ENCODE measurements at places on chromosomes 16 and 17.

GRCh38 chr16:89319886-89320781 lies 102.6 kb downstream of the ZNF778 start:
- DNase-seq: no peak

GRCh38 chr17:79951361-79952264 lies 84.1 kb downstream of the TBC1D16 start:
- DNase-seq: no peak

DNA sequence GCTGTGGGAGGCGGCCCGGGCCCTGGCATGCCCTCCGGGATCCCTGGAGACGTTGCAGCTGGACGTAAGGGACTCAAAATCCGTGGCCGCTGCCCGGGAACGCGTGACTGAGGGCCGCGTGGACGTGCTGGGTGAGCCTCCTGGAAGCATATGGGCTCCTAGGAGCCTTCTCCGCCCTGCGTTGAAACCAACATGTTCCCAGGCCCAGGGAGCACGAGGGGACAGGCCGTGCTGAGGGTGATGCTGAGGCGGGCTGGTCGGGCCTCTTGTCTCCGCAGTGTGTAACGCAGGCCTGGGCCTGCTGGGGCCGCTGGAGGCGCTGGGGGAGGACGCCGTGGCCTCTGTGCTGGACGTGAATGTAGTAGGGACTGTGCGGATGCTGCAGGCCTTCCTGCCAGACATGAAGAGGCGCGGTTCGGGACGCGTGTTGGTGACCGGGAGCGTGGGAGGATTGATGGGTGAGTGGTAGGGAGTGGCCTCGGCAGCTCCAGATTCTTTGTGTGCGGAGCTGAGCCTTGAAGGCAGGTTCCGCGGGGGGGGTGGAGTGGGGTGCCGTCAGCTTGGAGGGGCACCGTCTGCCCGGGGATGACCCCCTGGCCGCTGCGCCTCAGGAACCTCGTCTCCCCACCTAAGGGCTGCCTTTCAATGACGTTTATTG lies 567 bp downstream of the HSD17B1 start:
- no peak for DNase-seq

DNA sequence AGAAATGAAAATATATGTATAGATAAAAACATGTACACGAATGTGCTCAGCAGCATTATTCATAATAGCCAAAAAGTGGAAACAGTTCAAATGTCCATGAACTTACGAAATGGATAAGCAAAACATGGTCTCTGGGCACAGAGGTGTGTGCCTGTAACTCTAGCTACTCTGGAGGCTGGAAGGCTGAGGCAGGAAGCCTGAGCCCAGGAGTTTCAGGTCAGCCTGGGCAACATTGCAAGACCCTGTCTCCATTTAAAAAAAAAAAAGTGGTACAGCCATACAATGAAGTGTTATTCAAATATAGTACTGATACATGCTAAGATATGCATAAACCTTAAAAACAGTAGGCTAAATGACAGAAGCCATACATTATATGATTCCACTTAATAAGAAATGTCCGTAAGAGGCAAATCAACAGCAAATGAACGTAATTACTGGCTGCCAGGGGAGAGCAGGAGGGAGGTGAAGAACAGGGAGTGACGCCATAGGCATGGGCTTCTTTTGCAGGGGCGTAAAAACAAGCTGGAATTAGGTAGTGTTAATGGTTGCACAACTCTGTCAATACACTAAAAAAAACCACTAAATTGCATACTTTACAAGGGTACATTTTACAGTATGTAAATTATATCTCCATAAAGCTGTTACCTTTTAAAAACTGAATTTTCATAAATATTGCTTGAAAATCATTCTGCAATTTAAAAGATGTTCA lies 87.2 kb upstream of the PLEKHM1 start:
- no peak for DNase-seq

- DNase-seq: no peak
Observed at GRCh38 chr16:87447323-87447722, 45.5 kb downstream of the ZCCHC14 start.

- no peak for DNase-seq
Observed at GRCh38 chr17:34763728-34764665, 184.6 kb downstream of the TMEM132E start.

DNA sequence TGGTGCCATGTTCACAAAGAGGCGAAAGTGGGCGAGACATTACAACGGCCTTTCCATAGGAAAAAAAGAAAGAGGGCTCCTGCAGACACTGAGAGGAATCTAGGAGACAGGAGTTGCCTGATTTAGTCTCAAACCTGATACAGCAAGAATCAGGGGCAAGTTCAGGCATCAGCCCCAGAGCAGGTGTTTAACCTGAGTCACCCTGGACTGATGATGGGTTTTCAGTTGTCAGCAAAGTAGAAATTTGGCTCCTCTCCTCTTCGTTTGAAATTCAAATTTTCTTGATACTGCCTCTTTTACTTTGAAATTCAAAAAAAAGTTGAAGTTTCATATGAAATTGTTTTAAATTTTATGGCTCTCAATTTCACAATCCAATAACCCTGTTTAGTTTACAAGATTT lies 189.5 kb downstream of the ABCC12 start:
- DNase-seq: no peak

GRCh38 chr17:50708050-50709000 lies 611 bp upstream of the ANKRD40 start:
- DNase-seq: no peak

- DNase-seq: no peak
Observed at GRCh38 chr17:73083432-73083831, 9.1 kb downstream of the SLC39A11 start.

- no peak for DNase-seq
Observed at GRCh38 chr17:65362826-65363225, 198.6 kb downstream of the AXIN2 start.

GRCh38 chr17:59627770-59628171 lies 8.1 kb downstream of the CLTC start:
- DNase-seq: no peak

- DNase-seq: no peak
Observed at GRCh38 chr16:22614271-22614947, 103.7 kb downstream of the NPIPB5 start.

DNA sequence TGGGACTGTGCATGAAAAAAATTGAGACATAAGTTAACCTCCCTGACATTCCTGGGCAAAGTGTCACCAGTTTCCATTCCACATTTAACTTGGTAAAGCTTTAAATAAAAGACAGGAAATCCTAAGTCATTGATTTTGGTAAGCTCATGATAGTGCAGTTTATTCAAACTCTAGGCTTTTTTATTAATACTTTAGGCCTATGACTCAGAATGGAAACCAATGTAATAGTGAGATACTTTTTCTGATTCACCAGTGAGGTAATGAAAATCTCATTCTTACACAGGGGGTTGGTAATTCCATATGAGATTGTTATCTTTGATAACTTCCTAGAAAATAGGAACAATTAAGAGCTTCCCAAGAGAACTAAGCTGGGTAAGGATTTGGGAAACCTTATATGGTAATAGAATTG lies 91.1 kb downstream of the NLK start:
- DNase-seq: no peak

DNA sequence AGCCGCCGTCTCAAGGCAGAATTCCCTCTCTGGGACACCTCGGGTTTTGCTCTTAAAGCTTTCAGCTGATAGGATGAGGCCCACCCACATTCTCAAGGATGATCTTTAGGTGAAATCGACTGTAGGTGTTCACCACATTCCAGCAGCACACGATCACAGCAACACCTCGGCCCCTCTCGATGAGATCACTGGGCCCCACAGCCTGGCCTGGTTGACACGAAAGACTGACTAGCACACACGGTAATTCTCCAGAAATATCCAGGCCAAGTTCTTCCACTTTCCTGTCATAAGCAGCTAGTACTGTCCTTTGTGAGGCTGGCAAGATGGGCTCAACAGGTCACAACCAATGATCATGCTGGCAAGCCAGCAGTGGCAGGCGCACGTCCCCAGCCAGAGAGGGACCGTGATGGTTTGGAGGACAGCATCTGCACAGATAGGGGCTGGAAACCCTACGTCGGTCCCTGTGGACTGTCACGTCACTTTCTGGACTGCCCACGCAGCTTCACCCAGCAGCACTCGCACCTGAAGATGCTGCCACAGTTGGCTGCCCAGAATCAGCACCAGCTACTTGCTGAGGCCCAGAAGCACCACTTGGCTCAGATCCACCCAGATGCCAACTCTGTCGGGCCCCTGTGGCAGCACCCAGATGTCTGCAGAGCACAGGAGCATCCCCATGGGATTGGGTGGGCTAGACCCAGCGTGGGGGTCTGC lies 17.4 kb downstream of the TMC6 start:
- DNase-seq: no peak

- DNase-seq: no peak
Observed at GRCh38 chr16:71431176-71431575, 10.7 kb downstream of the TLE7 start.

GRCh38 chr17:22463110-22463850 lies 771.0 kb downstream of the KCNJ18 start:
- no peak for DNase-seq

DNA sequence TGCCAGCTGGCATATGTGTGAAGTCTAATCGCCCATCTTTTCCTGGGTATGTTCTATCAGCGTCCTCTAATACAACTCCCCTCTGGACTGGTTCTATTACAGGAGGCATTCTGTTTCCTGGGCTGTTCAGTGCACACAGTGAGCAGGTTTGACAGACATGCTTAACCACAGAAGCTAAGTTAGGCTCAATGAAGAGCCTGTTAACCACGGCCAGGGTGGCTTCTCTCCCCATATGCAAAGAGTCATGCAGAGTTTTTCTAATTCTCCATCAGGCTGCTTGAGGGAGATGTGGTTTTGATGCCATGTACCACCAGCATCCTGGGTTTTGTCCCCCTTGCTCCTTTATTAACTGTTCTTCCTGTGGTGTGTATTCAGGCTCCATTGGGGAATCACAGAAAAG lies 57.2 kb upstream of the ALOX12 start:
- DNase-seq: no peak

GRCh38 chr17:10115536-10115932 lies 82.9 kb downstream of the GAS7 start:
- DNase-seq: no peak

- no peak for DNase-seq
Observed at GRCh38 chr16:16805809-16806208, 426.9 kb downstream of the NPIPA7 start.

- no peak for DNase-seq
Observed at GRCh38 chr17:76138234-76138895, 2.7 kb downstream of the FOXJ1 start.

DNA sequence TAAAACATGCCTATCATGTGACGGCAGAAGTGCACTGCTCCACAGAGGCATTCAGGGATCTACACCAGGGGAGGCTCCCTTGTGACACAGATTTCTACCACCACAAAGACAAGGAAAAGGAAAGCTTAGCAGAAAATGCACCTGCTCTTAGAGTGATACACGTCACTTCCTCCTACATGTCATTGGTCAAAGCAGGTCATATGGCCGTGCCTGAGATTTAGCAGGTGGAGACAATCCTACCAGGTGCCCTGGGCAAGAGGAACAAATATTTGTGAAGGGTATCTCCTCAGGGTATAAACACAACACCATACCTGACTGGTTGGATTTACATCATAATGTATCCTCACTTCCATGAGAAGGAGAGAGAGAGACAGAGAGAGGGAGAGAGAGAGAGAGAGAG lies 362.1 kb downstream of the HS3ST4 start:
- DNase-seq: no peak

DNA sequence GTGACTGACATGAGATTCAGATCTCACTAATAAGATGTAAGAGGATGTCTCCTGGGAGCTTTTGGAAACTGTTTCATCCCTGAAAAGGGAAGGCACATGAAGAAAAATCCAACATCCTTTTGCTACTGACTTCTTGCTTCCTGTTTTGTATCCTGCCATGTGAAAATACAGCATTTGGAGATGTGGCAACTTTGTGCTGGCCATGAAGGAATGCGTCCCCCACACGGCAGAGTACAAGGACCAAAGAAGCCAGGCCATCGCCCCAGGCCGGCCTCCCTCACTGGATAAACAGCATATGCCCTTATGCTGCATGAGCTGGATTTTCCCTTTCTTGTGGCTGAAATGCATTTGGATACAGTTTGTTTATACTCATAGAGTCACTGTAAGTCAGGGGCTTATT lies 5.5 kb upstream of the HASPIN start:
- no peak for DNase-seq

- DNase-seq: no peak
Observed at GRCh38 chr16:60810250-60810649, 1226.0 kb downstream of the CDH8 start.

- DNase-seq: no peak
Observed at GRCh38 chr17:69728816-69729215, 314.3 kb downstream of the MAP2K6 start.

DNA sequence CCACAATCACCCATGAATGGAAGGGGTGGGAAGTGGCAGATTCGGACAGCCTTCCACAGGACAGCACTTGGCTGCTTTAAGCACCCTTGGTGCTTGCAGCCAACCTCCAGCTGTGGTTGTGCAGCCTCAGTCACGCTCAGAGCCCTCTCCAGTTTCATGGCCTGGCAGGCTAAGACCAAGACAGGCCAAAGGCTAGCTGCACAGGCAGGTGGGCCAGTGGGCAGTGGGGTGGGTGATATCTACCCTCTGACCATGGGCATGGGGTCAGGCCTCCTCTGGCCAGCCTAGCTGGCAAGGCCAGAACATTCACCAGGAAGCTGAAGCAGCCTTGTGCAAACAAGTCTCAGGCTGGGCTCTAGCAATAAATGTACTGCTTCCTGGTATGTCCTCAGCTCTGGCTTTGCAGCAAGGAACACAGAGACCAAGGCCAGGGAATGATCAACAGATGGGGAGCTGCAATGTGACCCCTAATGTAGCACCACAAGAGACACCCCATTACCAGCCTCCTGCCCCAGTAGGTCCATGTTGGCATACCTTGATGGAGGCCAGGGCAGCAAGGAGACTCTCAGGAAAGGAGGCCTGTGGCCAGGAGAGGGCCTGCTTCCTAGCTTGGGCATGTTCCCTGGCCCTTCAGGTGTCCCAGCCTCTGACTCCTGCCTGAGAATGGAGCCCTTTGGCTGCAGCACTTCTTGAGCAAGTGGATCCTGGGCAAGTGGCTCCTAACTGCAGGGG lies 20.9 kb downstream of the HSD11B2 start:
- DNase-seq: no peak

DNA sequence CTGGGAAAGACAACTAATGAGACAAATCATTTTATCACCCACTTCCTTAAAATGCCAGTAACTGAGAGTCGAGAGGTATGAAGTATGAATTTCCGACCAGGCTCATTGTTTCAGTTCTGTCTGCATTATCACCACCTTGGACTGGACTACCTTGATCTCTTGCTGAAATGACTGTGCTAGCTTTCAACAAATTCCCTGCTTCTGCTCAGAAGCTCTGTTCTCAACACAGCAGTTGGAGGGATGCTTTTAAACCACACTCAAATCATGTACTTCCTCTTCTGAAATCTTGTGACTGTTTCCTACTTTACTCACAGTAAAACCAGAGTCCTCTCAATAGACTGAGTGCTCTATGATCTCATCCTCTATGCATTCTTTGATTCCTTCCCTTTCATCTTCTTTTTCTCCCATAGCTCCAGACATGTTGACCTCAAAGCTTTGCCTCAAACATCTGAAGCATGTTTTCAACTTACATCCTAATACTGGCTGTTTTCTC lies 195.8 kb downstream of the KCNJ2 start:
- DNase-seq: no peak

- DNase-seq: no peak
Observed at GRCh38 chr17:42841975-42842685, 2.2 kb upstream of the AOC2 start.

Data from stimulated activated CD4-positive, alpha-beta T cell treated with anti-CD3 and anti-CD28 coated beads, TNF-alpha, amount 100 ng/mL, for 1 hour (primary cell).